ENCODE measurements at places on chromosomes 16 and 17.

GRCh38 chr16:18792836-18793433, 2.8 kb upstream of the RPS15A start:
- no peak for DNase-seq

- peak; percentile 77 for DNase-seq
Observed at GRCh38 chr16:84647828-84648594, at the start of gene KLHL36. Gene KLHL36 (plus strand): TSS chr16:84648511. CDS start chr16:84650868, 2,357 bp downstream.

DNA sequence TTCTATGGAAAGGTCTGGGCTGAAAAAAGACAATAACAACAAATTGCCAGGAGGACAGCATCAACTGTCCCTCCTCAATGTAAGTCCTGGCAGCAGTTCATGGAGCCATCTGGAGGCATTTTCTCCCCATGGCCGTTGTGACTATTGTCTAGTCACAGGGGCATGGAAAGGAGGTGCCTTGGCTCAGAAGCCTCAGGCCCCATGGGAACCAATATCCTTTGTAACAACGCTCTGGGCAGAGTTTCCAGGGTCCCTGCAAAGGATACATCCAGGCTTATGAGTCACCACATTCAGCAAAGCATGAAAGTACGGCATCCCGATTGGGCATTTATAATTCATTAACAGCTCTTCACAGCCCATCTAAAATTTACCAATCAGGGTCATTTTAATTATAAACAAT, 85.2 kb downstream of the GLG1 start:
- DNase-seq, result no peak

- no peak for DNase-seq
Observed at GRCh38 chr16:56327929-56328258, 97.5 kb downstream of the AMFR start.

DNA sequence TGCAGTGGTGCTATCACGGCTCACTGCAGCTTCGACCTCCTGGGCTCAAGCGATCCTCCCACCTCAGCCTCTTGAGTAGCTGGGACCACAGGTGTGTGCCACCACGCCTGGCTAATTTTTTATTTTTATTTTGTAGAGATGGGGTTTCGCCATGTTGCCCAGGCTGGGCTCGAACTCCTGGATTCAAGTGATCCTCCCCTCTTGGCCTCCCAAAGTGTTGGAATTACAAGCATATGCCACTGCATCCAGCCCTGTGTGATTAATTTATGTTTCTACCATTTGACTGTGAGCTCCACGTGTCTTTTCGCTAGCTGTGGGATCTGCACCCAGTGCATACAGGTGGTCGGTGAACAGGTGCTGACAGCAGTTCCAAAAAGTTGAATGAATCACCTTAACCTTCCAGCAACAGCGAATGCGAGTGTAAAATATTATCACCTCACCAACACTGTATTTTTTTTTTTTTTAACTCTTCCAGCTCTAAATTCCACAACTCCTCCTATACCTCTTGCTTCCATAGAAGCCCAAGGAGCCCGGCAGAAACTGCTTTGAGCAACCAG, 484 bp upstream of the NUDT7 start:
- DNase-seq, result no peak

GRCh38 chr16:66682271-66682670, 14.3 kb downstream of the CMTM4 start:
- no peak for DNase-seq

GRCh38 chr16:30482366-30482765, 9.8 kb downstream of the ITGAL start:
- DNase-seq, result no peak

DNA sequence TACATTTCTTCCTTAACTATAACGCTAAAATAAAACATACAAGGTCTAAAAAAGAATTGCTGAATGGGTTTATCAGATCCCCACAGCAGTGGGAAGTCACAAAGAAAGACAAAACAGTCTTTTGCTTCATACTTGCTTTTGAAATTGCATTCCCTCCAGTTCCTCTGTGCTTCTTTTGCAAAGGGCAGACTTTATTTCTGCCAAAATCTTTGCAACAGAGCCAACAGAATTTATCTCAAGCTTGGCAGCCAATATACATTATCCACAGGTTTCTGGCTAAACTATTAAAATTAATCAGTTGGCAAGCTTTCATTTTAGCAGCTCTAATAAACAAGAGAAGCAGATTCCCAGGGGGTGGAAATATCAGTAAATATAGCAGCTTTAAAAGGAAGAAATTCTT, 378.9 kb upstream of the CA10 start:
- no peak for DNase-seq

DNA sequence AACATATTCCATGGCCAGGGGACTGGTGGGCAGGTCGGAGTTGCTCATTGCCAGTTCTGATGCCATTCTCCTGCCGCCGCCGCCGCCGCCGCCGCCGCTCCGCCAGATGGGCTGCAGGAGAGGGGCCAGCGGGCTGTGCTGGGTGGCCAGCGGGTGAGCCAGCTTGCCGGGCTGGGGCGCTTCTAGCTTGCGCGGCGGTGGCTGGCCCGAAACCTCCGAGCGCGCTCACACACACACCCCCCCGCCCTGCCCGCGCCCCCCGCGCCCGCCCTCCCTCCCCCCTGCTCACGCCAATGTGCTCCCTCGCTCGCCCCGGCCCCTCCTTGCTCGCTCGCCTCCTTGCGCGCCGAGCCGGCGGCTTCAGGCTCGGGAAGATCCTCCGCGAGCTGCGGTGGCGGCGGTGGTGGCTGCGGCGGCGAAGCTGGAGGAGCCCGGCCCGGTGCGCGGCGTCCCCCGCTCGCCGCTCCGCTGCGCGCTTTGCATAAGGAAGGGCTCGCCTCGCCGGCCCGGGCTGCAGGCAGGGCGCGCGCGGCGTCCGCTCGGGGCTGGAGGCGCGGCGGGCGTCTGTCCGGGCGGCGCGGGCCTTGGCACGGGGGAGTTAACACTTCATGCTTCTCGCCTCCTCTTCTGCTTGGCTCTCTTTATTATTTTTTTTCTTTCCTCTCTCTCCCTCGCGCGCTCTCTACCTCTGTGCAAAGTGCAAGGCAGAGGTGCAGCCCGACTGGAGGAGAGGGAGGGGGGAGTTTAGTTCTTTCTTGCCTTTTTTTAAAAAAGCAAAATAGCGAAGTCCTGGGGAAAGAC, 500 bp downstream of the MAF start:
- peak; percentile 85 for DNase-seq

Data from aorta (tissue), 5 donors.